ENCODE measurements at places on chromosomes 16 and 17.

GRCh38 chr17:67679721-67680120 is 38.0 kb upstream of the NOL11 start:
- no peak for DNase-seq

DNA sequence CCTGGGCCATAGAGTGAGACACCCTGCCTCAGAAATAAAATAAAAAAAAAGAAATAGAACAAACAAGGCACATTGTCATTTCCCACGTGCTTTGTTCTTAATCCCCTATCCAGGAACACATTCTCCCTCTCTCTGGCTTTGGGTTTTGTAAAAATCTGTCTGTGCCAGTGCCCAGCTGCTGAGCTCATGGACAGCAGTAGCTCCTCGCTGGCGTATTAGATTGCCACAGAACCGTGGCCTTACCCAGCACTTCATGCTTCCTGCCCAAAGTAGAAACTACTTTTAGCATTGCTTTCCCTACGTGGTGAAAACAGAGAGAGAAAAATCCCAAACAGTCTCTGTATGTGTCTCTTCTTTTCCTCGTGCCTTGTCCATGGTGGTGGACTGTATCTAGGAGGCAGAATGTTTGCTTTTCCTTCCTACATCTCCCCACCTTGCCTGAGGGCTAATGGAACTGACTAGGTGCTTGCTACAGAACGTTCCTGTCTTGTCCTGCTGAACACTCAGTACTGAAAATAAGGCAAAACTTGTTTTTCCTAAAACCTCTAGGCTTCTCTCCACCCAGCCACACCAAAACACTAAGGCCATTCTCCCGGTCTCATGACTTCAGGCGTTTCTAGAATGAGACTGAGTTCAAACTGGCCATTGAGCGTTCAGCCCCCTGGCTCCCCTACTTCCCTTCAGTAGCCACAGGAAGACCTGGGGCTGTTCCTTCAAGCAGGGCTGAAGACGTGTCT is 26.1 kb downstream of the MNT start:
- no peak for DNase-seq

DNA sequence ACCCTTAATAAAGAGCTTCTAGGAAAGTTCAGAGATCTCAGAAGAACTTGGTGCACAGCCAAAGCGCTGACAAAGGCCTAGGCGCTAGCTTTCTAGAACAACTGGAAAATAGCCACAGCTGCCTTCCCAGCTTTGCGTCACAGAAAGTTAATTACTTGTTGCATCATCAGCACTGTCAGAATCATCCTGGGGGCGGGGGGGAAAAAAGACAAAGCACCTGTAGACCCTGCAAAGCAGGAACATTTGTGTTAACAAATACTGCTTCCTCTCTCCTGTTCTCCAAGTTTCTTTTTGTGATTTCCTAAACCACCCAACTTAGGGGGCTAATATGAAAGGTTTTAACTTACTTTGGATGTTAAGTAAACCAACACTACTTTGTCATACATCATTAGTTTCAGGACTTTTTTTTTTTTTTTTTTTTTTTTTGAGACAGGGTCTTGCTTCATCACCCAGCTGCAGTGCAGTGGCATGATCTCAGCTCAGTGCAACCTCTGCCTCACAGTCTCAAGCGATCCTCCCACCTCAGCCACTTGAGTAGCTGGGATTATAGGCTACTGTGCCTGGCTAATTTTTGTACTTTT is 4.8 kb upstream of the AARSD1 start:
- DNase-seq, result peak; percentile 12

GRCh38 chr17:29593591-29594518 is 923 bp downstream of the ANKRD13B start:
- no peak for DNase-seq
